ENCODE measurements at places on chromosomes 5 and 9.
A peak's percentile ranks its signal among the peaks of the same experiment; 100 is the strongest.

DNA sequence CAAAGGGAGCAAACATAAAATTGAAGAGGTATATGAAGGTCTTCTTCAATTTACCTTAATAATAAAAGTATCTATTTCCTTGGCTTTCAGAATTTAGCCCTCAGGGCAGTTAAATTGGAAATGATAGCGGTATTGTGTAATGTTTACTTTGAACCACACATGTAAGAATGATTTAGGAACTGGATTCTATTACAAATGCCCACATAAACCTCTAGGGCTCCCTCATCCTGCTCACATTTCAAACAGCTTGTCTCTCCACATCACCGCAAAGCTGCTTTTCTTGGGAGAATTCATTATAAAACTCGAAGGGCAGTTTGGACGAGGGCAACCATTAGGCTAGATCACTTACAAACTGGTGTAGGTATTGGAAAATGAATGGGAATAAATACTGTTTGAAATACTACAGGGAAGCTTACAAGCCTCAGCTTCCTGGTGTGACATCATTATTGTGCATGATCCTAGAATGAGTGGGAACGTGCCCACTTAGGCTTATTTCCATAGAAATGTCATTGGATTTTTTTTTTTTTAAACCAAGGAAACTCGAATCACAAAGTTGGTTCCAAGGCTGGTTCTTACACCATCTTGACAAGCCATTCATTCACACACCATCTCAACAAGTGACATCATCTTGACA, 47.3 kb downstream of the MTRR start:
- no peak for DNase-seq

DNA sequence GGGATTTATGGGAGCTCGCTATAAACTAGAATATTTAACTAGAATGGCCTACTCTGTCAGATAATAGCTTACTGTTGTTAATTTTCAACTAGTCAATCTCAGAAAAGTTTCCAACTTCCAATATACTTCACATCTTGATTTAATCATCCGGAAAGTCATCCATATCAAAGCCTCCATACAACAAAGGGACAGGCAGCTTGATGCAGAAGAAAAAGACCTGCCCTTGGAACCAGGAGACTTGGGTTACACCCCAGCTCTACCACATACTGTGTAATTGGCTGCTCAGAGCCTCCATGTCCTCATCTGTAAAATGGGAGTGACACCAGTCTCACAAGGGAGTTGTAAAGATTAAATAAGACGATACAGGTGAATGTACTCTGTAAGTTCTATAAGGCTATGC, 1.9 kb downstream of the PTPN3 start:
- DNase-seq, result no peak

DNA sequence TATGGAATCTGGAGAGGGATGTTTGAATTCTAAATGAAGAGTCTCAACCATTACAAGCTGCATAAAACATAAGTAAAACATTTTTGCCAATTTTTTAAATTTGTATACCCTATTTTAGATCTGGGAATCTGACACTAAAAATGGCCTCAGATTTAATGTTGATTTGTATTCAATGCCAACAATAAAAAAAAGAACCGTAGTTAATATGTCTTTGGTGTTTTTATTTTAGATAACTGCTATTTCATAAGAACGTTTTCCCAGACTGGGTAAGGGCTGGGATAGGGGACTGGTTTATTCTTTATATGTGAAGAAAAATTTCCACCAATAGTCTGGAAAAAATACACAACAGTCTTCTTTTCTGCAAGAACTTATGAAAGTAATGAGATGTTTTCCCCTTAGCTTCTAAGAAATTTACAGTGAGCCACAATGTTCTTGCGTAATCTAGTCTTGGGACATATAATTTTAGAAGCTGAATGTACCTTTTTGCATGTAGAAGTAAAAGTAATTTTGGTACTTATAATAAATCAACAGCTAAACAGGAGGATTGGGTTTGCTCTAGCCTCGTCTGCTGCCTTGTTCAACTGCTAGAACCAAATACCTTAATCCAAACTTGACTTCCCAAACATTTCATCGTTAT, 244.6 kb upstream of the EFNA5 start:
- DNase-seq, result no peak

DNA sequence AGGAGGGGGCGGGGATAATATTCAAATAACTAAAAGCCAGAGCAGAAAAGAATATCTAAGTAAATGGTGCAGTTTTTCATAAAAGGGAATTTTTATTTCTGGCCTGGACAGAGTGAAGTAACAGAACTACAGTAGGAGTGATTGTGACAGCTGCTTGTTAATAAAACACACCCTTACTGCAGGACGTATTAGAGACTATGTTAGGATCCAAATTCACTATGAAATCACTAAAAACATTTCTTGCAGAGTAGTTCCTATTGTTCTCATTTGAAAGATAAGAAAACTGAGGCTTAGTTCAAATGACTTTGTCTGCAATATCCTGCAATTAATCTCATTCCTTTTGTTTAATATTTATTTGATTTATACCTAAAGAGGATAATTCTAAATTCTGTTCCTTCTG, 39.5 kb downstream of the FAM174A start:
- DNase-seq, result no peak

DNA sequence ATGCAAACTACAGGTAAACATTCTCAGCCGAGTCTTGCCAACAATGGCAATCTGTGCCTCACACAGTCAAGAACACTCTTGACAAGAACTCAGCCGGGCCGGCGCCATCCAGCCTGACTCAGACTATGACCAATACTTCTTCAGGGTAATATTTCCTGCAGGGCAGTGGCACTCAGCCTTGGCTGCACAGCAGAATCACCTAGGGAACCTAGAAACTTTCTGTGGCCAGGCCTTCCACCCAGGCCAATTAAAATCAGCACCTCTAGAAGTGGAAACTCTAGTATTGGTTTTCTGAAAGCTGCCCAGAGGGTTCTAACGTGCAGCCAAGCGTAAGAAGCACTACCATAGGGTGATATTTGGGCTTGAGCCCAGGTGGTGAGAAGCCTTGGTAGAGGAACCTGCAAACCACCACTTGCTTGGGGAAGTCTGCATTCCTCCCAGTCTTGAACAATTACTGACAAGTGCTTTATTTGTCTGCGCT, 120.6 kb downstream of the TTLL11 start:
- DNase-seq, result peak; percentile 35

DNA sequence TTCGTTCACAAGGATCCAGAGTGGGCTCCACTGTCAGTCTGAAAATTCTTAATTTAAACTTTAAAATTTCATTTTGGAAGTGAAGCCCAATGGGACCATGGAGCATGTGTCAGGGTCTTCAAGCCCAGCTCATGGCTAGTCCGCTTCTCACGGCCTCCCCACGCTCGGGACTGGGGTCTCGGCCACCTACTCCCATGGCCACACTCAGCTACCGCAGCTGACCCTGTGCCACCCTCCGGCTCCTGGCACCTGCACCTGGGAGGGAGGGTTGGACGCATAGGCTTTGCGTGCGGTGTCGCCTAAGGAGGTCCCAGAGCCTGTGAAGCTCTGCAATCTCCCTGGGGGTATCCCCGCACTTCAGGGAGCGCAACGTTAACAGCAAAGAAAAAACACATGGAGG, 175.7 kb upstream of the PRLR start:
- DNase-seq, result no peak

DNA sequence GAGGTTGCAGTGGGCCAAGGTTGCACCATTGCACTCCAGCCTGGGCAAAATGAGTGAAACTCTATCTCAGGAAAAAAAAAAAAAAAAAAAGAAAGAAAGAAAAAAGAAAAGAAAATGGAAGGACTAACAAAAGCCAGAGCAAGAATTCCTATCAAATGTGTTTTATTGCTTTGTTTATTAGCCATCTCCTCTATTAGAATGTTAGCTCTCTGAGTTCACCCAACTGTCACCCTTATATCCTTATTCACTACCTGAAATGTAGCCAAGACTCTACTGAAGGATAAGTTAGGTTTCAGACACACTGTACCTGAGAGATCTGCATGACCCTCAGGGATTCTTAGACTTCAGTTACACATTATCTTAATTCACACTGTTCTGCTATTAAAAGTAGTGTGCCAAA, 177.9 kb downstream of the MAPKAP1 start:
- DNase-seq, result no peak

DNA sequence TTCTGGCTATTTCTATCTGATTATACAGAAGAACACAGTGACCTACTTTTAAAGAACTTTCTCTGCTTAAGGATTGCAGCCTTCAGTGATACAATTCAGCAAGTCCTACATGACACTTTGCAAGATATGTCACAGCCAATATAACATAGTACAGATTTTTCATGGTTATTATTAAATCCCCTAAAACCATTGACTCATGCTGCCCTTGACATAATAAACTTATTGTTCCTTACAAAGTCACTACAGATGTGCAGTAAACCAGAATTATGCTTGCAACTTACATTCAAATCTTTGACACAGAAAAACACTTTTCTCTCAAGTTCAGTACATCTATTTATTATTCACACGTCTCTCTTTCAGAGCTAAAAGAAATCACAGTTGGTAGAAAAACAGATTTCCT, 1136.3 kb upstream of the ACO1 start:
- no peak for DNase-seq

DNA sequence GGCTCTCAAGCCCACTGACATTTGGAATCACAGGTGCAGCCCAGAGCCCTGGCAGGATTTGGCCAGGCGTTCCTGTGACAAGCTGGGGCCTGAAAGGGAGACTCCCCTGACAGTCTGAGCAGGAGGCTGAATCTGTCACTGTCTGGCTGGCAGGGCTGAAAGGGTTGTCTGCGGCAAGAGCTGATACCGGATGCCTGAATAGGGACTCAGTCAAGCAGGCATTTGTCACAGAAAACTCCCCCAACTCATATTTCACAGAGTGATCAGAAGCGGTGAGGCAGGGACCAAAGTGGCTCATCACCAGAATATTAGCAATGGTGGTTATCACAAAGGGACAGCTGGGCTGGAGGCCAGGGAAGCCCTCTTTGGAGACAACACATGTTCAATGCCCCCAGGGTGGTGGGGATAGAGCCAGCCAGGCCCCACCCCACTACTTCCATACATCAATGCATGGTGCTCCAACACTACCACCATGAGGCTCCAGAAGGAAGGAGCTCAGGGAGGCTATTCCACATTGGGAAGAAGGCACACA, 295.5 kb downstream of the DTWD2 start:
- no peak for DNase-seq

DNA sequence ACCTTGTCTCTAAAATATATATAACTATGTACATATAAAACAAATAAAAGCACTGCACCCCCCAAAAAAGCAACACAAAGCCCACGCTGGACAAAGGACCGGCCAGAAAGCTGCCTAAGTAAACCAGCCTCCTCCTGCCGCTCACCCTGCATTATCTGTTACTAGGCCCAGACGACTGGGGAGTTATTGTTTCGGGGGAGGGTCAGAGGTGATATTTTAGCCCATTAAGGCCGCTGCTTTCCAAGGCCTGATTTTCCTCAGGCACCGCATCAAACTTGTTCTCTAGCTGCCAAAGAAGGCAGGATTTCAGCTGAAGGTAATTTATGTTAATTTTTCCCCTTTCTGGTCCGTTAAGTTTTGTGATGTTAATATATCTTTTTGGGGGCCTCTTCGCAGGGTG, 44.0 kb upstream of the CTNNA1 start:
- no peak for DNase-seq

DNA sequence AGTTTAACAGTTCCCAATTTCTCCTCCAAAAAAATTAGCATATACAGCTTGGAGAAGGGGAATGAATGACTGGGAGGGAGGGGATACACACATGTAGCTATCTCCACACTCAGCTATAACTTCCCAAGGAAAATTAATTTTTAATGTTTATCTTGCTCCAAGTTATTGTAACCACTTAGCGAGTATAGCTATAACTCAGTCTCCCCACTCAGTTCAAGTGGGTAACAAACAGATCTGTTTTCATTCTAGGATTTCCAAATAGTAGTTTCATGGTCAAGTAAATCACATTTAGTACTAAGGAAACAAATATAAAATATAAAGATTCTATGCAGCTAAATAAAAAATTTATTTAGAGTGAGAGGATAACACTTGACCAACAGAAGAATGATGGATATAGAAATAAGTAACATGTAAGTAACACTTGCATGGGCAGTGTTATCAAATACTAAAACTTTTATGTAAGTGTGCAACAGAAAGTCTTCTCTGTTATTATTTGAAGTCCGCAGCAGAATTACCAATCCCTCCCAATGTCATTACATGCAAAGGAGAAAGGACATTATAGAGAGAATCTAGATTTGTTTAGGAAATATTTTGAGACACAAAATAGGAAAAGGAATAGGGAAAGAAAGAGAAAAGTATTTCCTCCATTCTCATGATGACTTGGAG, 10.2 kb upstream of the NFIB start:
- no peak for DNase-seq

- DNase-seq, result no peak
These were observed 112.2 kb downstream of the DOCK2 start for GRCh38 chr5:169749295-169749694.

GRCh38 chr5:78467752-78468357, 107.4 kb downstream of the SCAMP1 start:
- DNase-seq, result peak; percentile 31

DNA sequence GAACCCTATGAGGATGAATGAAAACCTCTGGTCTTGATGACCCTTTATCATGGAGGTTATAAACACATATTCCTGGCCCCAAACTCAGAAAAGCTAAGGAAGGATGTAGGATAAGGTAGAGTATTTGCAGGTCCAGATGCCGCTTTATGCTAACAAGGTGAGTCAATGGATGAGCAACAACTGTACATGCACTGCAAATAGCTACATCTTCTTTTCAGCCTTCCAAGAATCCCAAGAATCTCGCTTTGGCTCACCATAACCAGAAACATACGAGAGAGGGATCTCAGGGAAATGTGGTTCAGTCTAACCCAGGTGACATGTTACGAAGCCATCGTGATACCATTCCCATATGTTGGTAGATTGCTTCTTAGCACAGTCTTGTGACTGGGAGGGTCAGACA, 152.3 kb upstream of the ANKH start:
- DNase-seq, result no peak

DNA sequence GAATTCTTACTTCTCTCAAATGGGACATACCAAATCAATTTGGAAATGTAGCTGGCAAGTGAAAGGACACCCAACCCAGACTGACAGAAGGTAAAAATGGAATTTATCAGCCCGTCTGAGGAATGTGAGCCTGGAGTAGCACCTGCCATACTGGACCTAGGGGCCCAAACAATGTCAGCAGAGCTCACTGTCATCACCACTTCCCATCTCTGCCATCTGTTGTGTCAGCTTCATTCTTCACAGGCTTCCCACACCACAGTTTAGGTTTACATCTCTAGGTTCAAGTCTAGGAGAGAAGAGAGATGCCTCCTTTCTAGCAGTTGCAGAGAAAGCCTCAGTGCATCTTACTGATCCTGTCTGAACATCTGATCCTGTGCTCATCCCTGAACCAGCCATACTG, 222.4 kb downstream of the DOCK8 start:
- no peak for DNase-seq
